Stimulated activated CD4-positive, alpha-beta T cell treated with anti-CD3 and anti-CD28 coated beads, Interleukin-12 subunit alpha, Interleukin-12 subunit beta, amount 100 ng/mL, for 48 hours (primary cell): ENCODE measurements at places on chromosomes 1 and 21.

DNA sequence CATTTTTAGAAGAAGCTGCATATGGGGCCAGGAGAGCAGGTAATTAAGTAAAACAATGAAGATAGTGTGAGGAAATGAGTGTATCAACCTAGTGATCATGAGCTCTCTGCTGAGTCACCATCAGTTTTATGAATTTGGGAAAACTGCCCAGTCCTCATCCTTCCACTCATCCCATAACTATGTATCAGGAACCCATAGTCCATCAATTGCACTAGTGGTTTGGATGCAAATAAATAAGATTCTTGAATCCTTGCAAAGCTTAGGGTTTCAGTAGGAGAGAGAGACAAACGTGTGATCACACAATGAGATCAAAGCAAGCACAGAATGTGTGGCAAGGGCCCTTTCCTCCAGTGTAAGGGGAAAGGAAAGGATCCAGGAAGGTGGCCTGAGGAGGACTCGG lies 145.6 kb downstream of the ZZZ3 start:
- DNase-seq = no peak

DNA sequence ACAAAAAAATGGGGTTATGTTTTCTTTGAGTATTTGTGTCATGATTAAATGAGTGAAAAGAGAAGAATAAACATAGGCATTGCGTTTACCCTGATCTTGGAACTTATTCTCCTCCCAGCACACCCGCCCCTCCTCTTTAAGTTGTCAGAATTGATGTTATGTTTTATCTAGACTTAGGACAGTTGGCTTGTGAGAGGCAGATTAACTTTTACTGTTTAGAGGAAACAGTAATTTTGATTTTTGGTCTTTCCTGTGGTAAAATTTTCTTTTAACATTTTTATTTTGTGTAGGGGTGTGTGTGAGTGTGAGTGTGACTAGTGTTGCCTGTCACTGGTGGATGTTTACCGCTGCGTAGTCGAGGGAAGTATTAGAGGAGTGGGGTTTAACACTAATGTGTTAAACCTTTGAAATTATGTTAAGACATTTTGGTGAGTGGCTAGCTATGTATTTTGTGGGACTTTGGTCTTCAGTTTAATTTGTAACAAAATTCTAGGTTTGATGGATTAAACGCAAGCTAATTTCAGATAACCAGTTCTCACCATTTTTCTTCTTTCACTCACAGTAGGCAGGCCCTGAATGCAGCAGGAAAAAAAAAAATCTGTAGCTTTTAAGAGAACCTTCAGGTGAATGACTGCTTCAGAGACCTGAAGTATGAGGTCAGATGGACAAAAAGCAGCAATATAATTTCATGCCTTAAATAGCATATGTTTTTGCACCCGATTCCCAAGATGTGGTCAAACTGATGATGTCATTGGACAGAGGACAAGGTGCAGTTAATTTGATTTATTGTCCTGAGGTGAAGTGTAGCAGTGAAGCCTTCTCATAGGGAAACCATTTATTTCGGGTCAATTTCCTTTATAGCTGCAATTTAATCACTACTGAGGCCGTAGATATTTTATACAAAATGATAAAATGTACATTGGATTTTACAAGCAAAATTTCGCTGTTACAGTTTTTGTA lies 2.7 kb downstream of the POU2F1 start:
- DNase-seq = no peak

DNA sequence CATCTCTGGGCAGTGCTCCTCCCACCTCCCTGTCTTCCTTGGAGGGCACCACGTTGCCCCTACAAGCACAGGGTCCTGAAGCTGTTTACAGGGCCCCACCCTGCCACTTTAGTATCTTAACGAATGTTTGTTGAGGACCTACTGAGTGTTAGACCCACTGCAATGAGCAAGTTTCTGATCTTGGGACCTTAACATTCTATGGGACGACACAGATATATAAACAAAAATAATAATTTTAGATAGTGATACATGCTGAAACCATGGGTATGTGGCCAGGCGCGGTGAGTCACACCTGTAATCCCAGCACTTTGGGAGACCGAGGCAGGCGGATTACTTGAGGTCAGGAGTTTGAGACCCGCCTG lies 10.1 kb downstream of the ENTREP3 start:
- DNase-seq = no peak

- DNase-seq = no peak
Observed at GRCh38 chr1:203066965-203067364, 18.8 kb downstream of the MYOG start.

DNA sequence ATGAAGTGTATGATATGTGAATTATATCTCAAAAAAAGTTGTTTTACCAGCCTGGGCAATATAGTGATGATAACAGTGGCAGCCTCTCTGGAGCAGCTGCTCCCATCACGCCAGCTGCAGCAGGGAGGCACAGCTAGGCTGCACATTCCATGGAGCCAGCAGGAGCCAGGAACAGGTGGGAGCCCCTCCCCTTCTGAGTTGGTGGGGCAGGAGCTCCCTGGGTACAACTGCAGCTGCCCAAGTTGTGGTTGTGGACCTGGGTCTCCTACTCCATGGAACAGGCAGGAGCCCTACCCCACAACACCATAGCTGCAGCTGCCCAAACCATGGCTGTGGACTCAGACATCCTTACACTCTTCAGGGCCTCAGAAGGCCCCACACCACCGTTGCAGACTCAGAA lies 21.7 kb upstream of the FNBP1L start:
- no peak for DNase-seq

GRCh38 chr1:235945775-235946570 lies 79.3 kb upstream of the LYST start:
- DNase-seq = no peak

GRCh38 chr1:184302346-184302745 lies 84.5 kb upstream of the C1orf21 start:
- DNase-seq = no peak

DNA sequence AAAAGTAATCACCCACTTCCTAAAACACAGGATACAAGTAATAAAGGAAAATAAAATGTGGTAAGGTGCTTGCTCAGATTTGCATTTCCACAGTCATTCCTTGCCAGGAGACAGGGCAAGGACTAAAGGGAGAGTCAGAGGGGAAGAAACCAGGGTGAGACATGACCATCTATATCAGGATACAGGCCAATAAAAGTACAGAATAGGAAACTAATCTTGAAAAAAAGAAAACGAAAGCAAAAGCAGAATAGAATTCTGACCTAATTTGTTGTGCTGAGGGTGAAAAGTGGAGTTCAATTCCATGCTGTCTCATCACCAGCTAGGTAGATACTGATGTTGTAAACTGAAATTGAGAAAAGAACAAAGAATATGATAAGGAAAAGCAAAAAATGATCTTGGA lies 27.3 kb downstream of the JMJD4 start:
- DNase-seq = no peak

GRCh38 chr1:67166196-67166595 lies at the start of gene IL23R:
Gene IL23R (plus strand): TSS chr1:67166454. CDS start chr1:67168121, 1,667 bp downstream.
- DNase-seq = no peak

GRCh38 chr1:211359876-211360275 lies 33.2 kb downstream of the TRAF5 start:
- DNase-seq = no peak

DNA sequence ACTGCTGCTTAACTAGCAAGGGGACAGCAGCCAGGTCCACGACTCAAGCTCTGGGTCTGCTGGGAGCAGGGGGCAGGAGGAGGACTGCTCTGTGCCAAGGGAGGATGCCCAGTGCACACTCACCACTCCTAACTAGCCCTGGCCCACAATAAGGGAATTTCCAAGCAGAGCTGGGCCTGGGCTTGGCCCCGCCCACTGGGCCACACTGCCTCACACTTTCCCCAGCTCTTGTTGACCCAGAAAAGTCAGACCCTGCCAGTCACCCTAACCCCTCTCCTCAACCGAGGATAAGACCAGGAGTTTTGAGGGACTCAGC lies 18.7 kb downstream of the SLC9A1 start:
- no peak for DNase-seq

DNA sequence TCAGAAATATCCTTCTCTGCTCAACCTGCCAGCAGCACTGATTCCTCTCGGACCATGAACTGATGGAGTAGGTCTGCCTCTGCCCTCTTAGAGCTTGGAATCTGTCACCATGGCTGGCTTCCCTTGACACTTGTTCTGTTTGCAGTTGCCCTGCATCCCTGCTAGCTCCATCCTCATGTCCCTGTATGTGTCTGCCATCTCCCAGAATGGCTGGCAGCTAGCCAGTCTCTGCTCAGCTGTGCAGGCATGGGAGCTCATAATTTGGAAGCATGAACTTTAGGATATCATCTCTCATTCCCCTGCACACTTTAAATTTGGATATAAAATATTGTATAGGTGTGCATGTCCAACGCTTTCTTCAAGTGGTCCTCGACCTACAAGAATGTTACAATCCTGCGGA lies 95.4 kb downstream of the C1orf94 start:
- no peak for DNase-seq

- DNase-seq = no peak
Observed at GRCh38 chr1:74363220-74363619, 128.0 kb downstream of the TNNI3K start.

GRCh38 chr1:41341772-41342562 lies 19.3 kb upstream of the FOXO6 start:
- no peak for DNase-seq

GRCh38 chr1:219783605-219784235 lies 144.6 kb downstream of the SLC30A10 start:
- DNase-seq = no peak

GRCh38 chr1:157653494-157653873 lies 47.1 kb downstream of the FCRL3 start:
- no peak for DNase-seq

DNA sequence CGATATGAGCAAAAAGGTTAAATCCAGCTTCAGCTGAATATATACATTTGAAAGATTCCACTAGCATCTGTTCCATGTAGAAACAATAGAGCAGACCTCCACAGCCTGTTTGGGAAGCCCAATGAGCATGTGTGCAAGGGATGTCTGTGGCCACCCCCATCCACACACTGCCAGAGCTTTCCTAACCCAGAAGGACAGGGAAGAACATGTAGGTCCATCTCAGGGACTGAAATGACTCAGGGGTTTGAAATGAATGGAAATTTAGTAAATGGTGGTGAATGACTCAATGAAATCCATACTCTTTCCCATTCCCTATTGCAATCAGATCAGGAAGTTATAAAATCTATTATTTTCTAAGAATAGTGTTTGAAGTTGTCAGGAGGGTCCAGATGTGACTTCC lies 397.2 kb downstream of the DUSP10 start:
- no peak for DNase-seq

DNA sequence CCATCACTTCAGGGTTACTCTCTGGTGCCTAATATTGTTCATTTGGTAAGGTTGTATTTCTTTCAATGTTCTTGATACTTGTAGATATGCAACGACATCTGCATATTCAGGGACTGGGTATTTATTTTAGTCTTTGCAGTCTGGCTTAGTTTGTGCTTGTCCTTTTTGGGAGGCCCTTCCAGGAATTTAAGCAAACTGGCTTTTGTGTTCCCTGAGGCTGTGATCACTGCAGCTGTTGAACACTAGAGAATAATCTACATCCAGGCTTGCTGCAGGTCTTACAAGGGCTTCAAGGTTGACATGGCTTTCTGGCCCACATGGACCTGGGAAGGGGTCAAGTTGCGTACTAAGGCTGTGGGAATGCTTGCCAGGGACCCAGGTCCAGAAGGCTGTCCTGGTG lies 72.1 kb downstream of the CCDC18 start:
- DNase-seq = no peak

DNA sequence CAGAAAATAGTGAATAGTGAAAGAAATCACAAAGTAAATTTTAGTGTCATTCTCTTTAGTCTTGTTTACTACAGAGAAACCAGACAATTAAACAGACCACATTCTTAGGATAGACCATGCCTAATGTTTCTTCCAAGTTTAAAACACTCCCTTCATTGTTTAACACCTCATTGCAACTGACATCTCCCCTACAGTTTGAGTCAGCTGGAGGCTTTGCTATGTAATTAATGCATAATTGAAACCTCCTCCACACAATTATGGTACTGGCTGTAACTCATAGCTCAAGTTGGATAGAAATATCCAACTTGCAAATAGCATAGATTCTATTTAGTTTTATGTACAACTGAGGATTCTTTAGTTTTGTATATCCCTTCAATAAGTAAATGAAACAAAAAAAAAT lies 35.2 kb upstream of the B3GALT2 start:
- no peak for DNase-seq

GRCh38 chr1:199174336-199174735 lies 535.5 kb downstream of the PTPRC start:
- DNase-seq = no peak
